Activated CD8-positive, alpha-beta memory T cell treated with anti-CD3 and anti-CD28 coated beads for 4 hours (primary cell): ENCODE measurements at places on chromosomes 13 and 19.

DNA sequence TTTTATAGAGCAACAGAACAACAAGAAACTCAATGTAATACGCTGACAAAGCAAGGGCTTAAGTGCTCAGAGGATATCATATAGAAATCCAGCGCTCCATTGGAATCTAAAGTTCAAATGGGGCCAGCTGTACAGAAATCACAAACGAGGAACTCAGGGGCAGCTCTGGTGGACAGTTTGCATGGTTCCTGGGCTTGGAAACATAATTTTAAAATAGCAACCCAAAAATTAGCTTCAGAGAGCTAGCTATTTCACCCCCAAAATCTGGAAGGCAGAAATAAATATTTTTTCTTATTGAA is 19.2 kb upstream of the LATS2 start:
- DNase-seq = no peak

GRCh38 chr13:62302341-62302740 is 886.7 kb upstream of the PCDH20 start:
- DNase-seq = no peak

- DNase-seq = peak; percentile 70
These were observed 80.0 kb upstream of the GPR183 start for GRCh38 chr13:99386911-99387788.

GRCh38 chr19:34109596-34109995 is 62.7 kb upstream of the LSM14A start:
- no peak for DNase-seq

GRCh38 chr13:66723576-66723975 is 506.6 kb downstream of the PCDH9 start:
- DNase-seq = no peak

DNA sequence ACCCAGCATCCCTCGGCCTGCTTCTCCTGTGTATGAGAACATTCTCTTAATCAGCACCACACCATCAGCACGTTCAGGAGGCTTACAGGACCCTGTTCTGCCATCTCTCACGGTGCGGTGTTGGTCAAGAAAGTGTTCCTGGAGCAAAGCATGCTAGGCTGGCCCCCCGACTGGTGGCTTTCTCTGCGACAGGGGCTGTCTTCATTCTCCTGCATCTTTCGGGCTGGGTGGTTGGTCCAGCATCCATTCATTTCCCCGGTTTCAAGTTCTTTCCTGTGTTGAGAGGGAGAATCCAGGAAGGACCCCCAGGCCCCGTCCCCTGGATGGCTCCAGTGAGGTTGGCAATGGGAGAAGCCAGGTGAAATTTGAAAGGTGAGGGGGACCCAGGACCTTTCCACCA is 55.8 kb downstream of the C1QTNF9 start:
- DNase-seq = no peak

GRCh38 chr13:91894316-91894715 is 495.9 kb downstream of the GPC5 start:
- no peak for DNase-seq

DNA sequence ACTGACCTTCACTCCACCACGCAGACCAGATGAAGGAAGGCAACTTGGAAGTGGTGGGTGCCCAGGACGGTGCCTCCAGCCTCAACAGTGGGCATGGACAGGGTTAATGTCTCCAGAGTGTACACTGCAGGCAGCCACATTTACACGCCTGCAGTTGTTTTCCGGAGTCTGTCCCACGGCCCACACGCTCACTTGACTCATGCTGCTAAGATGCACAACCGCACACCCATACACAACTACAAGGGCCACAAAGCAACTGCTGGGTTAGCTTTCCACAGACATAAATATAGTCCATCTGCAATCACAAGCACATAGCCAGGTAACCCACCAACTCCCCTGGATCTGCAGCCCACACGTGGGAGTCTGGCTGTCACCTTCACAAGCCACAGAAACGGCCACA is 12.6 kb upstream of the AXL start:
- no peak for DNase-seq

DNA sequence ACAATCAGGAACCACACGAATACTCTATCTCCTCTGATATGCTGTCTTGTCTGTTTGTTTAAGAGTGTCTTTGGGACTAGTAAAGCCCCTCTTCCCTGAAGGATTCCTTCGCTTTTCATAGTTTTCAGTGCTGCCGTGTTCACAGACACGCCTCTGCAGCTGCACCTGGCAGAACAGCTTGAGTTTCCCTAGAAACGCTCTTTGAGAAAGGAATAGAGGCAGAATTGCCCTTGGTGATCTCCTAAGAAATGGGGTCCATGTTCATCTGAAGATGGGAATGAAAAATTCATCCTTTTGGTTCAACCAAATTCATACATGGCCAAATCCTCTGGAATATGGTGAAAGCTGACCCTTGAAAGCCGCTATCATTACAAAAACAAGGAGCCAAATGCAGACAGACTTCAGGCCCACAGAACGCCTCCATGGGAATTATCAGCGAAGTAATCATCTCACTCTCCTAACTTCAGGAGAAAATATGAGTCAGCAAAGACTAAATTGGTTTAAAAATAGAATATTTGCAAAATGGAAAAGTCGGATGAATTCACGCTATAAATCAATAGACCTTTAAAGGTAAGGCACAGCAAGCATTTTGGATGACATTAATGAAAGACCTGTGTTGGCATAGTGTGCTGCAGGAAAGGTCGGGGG is 5.5 kb downstream of the SACS start:
- no peak for DNase-seq

DNA sequence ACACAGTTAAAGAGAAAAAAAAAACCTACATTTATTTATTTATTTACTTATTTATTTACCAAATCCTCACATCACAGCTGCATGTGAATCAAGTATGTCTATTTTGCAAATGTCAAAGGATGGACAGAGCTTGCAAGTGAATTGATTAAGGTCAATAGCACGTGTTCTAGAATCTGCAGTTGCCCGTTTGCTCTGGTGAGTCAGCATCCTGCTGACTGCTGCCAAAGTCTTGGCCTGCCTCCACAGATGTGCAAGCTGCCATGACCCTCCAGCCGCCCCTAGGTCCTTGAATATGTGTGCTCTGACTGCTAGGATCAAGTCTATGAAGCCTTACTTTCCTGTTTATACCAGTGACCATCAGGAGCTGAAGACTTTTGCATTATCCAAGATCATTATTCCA is 320.6 kb downstream of the GPC5 start:
- DNase-seq = no peak

- DNase-seq = no peak
These were observed 411.2 kb downstream of the FGF9 start for GRCh38 chr13:22082030-22082429.

- DNase-seq = no peak
These were observed 927 bp downstream of the CHAMP1 start for GRCh38 chr13:114315074-114315785.

GRCh38 chr13:100130092-100130491 is 41.2 kb downstream of the PCCA start:
- DNase-seq = no peak

- DNase-seq = no peak
These were observed 500.5 kb upstream of the SPRY2 start for GRCh38 chr13:80841414-80841813.

GRCh38 chr13:114068656-114069318 is 63.6 kb downstream of the RASA3 start:
- DNase-seq = no peak

GRCh38 chr13:40485611-40486517 is 180.6 kb downstream of the FOXO1 start:
- peak; percentile 19 for DNase-seq

DNA sequence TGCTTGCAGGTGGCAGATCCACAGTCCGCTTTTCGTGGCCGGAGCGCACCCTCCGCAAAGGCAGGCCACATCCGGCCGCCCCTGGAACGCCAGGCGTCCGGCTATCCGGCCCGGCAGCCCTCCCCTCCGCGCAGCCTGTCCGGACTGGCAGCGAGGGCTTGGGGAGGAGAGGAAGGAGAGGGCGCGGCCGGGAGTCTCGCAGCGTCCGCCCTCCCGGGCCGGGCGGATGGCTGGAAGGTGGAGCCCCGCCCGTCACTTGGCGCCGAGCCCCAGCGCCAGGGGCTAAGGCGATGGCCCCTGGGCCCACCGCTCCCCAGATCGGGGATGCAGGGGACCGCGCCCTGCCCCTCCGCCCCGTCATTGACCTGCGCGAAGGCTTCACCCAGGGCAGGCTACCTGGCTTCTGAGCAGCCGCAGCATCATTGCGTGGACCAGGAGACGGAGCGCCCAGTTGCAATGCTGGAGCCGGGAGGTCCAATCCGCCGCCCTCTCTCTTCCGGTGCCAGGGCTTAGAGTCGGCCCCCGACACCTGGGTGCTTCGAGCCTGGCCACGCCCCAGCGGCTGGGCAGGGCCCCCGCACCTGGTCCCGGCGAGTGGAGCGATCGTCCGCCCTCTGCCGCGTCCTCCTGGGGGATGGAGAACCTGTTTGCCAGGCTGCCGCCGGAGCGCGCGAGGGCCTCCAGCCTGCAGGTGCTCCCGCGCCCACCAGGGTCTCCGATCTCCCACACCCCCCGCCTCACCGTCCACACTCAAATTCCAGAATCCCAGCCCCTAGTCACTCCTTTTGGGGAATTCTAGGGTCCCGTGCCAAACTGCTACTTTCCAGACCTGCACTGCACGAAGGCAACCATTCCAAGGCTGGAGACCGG is at the start of gene FUT1:
FUT1 (minus strand) TSS at position 146 of the 870 bp plus-strand sequence. CDS start 1,360 bp downstream, outside the sequence.
- no peak for DNase-seq

- no peak for DNase-seq
These were observed 1.7 kb upstream of the WBP4 start for GRCh38 chr13:41059456-41060081.

DNA sequence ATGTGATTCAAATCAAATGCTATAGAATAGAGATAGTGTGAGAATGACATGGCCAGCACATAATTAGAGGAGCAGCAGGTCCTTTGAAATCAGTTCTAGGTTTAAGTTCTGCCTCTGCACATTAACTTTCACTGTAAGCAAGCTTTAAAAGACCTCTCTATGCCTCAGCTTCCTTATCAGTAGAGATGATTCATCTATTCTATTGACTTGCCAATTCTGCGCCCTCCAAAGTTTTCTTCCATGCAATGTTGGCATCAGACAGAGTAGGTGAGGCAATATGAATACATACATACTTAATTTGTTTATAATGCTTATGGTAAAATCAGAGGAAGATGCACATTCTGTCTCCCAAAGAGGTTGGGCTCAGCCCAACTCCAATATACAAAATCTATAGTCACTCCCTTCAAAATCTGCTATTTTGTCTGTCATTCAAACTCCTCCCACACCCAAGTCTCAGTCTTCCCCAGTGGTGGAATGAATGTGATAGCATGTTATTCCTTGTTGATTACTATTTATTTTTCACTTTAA is 525.5 kb downstream of the RFC3 start:
- DNase-seq = no peak

GRCh38 chr19:18999896-19000620 is 33.3 kb downstream of the SUGP2 start:
- no peak for DNase-seq

DNA sequence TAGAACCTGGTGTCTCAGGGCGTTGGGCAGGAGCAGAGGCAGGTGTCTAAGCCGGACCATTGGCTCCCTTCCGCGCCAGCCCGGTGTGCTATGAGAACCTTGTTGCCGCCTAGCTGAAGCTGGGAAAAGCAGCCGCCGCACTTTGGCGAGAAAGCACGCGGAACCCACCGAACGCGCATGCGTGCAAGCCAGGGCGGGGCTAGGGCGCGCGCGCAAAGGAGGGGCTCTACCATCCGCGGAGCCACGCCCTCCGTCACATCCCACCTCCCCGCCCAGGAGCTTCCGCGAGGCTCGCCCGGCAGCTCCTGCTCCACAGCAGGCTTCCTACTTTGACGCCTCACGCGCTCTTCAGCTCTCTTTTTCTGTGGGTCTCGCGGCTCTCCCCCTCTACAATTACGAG is 51.3 kb downstream of the WDR87 start:
- no peak for DNase-seq

DNA sequence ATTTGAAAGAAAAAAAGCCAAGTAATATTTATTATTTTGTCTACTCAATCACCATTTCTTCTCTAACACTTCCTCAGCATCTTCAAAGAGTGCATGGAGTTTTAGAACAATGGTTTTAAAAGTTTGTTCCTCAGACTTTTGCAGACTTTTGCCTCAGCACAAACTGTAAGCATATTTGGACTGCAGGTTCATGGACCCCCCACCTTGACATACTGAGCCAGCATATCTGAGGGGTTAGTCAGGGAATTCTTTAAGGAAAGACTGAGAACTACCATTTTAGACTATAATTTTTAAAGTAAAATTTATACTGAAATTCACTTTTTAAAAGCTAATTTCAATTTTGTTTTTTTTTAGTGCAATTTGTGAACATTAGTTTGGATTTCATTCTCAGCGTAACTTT is 1676.8 kb upstream of the PCDH20 start:
- no peak for DNase-seq

- DNase-seq = no peak
These were observed 79.1 kb upstream of the SPATA13 start for GRCh38 chr13:24081387-24081786.
